Activated T-cell treated with anti-CD3 and anti-CD28 coated beads for 48 hours (primary cell): ENCODE measurements at places on chromosomes 4 and X.

GRCh38 chr4:128517096-128517738, 229.6 kb upstream of the PGRMC2 start:
- DNase-seq: no peak

- DNase-seq: no peak
Observed at GRCh38 chr4:42638321-42638720, 18.6 kb downstream of the ATP8A1 start.

DNA sequence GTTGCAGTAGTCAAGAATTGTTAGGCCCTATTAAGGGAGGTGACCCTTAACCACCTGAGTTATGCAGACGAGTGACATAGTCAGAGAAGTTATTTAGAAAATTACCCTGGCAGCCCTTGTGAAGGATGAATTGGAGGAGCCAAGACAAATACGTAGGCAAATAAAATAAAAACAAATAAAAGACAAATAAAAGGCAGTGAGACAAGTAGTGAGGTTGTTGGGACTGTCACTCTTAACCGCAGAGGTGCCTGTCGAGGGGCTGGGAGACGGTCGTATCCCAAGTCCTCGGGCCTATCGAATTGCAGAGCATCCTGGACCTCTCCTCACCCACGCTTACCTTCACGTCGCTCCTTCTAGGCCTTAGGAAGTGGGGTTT, 58.0 kb upstream of the ZC4H2 start:
- no peak for DNase-seq

DNA sequence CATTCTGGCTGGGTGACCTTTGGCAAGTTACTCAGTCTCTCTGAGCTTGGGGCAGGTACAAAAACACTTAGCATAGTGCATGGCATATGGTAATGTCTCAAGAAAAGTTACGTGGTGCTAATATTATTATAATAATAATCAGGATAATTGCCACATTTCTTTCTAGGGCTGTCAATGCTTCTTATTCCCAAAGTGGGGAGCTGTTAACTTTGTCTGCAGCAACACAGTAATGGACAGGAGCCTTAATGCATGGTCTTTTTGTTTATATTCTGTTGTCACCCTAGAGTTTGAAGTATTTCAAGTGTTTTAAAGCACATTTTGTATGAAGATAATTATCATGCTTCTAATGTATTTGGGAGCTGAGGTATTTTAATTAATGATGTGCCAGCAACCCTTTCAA, 121.8 kb downstream of the FHIP1A start:
- DNase-seq: no peak

- no peak for DNase-seq
Observed at GRCh38 chr4:111537165-111537564, 608.1 kb upstream of the FAM241A start.

- DNase-seq: no peak
Observed at GRCh38 chr4:39521253-39521919, 5.9 kb downstream of the UGDH start.

GRCh38 chr4:67054896-67055295, 490.4 kb downstream of the CENPC start:
- no peak for DNase-seq

GRCh38 chr4:87657525-87657924, 7.4 kb downstream of the DMP1 start:
- DNase-seq: no peak
